ENCODE measurements at places on chromosomes 2 and 18. TPM values are rescaled to one million over a fixed set of nuclear protein-coding genes. Genes with fewer than 3 reads are reported as not detected.

- DNase-seq, result no peak
These were observed 1160.5 kb upstream of the NXPH2 start for GRCh38 chr2:139940686-139941085.

GRCh38 chr18:36187193-36187825, at the start of gene MOCOS:
TSS of gene MOCOS (plus strand) at chr18:36187497. CDS start at chr18:36187540, 43 bp downstream.
- peak; percentile 66 for DNase-seq

- no peak for DNase-seq
These were observed 11.9 kb upstream of the DLX2 start for GRCh38 chr2:172114579-172114978.

The TOGARAM2 gene
- 0.82 TPM for total RNA-seq
